Stimulated activated naive B cell treated with anti-CD40 and anti-IgM and Interleukin-4, amounts not matched to agents 10 μg/mL and 1 μg/mL and 100 μg/mL, for 72 hours (primary cell): ENCODE measurements at places on chromosomes 13 and 19.

- DNase-seq, result no peak
Measured at GRCh38 chr13:20351281-20352022, 119.3 kb upstream of the GJB6 start.

DNA sequence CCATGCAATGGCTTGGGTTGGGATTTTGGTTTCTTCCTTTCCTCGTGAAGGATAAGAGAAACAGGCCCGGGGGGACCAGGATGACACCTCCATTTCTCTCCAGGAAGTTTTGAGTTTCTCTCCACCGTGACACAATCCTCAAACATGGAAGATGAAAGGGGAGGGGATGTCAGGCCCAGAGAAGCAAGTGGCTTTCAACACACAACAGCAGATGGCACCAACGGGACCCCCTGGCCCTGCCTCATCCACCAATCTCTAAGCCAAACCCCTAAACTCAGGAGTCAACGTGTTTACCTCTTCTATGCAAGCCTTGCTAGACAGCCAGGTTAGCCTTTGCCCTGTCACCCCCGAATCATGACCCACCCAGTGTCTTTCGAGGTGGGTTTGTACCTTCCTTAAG is 24.1 kb downstream of the SPC24 start:
- no peak for DNase-seq

- no peak for DNase-seq
Measured at GRCh38 chr19:8163759-8164158, 14.4 kb upstream of the FBN3 start.

GRCh38 chr13:44843403-44843802 is 145.9 kb downstream of the NUFIP1 start:
- DNase-seq, result no peak

DNA sequence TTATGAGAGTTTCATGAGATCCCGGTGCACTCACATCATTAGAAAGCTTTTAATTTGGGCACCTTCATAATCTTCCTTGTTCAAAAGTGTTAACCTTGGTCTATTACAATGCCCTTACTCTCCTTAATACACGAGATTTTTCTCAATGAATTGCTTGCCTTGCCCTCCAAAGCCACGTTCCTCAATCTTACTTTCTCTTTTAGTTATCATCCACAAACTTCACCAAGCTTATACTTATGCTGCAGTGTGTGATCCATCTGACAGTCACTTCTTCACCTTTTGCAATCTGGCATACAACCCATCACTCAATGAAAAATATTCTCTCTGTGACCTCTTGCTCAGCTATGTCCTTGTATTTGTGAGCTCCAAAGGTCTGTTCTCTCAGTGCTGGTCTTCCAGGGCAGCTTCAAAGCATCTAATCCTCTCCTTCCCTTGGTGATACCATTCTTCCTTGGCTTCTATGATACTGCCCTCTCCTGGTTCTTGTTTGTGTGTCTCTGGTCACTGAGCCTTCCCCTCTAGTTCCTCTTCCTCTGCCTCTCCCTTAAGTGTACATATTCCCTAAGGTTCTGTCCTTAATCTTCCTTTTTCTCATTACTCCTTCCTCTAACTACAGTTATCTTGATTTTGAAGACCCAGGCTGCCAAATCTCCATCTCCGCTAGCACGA is 202.2 kb upstream of the STARD13 start:
- DNase-seq, result no peak

DNA sequence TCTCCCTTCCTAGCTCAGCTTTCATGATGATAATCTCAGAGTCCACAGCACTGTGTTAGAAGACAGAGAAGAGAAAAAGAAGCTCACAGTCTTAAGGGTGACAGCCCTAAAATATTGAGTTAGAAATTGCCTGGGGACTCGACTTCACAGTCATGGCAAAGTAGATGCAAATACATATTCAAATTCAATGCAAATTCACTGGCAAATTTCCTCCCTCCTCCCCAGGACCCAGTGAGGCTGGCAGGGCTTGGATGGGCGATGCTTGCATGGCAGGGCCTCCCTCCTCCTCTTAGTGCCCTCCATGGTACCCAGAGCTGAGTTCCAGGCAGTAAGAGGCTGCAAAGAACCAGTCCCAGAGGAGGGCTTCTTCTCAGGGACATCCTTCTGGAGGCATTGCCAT is 115.6 kb upstream of the UQCRFS1 start:
- DNase-seq, result no peak

DNA sequence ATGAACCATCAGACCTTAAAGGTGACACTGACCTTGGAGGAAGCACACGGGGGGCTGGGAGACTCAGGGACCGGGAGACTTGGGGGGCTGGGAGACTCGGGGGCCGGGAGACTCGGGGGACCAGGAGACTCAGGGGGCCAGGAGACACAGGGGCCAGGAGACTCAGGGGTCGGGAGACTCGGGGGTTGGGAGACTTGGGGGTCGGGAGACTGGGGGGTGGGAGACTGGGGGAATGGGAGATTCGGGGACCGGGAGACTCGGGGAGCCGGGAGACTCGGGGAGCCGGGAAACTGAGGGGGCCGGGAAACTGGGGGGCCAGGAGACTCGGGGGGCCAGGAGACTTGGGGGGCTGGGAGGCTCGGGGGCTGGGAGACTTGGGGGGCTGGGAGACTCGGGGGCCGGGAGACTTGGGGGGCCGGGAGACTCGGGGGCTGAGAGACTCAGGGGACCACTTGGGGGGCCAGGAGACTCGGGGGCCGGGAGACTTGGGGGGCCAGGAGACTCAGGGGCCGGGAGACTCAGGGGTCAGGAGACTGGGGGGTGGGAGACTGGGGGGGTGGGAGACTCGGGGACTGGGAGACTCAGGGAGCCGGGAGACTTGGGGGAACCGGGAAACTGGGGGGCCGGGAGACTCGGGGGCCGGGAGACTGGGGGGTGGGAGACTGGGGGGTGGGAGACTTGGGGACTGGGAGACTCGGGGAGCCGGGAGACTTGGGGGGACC is 62.9 kb downstream of the RASA3 start:
- no peak for DNase-seq

DNA sequence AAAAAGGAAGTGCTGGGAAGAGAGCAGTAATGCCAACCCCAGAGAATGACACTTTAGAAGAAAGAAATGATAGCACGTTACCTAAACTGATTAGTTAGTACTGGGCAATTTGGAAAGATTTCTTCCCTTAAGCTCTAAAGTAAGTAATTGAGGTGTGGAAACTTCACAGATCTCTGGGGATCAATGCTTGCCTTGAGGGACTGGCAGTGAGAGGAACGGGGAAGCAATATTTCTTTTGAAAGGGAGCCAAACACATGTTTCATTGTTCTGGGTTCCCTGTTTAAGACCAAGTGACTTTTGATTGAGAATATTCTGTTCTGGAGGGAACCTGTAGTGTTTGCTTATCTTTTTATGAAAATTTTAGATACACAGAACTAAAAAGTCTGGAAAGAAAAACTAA is 190.5 kb downstream of the NDFIP2 start:
- DNase-seq, result no peak

DNA sequence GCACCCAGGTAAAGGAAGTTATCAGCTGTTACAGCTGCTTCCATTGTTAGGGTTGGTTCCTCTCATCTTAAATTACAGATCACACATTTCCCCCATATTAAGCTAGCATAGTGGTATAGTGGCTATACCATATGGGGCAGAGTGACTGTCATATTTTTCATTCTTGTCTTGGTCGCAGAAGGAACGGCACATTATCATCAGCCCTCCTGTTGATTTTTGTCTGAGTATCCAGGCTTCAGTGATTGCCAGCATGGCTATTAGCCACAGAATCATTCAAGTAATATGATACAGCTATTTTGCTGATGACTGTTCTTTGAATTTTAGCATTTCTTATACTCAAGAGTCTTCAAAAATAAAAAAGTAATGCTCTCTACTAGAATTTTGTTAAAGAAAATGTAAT is 240.9 kb downstream of the LIG4 start:
- DNase-seq, result no peak
